Caco-2 (cell line): ENCODE measurements at places on chromosomes 7 and 10. TPM values are rescaled to one million over a fixed set of nuclear protein-coding genes. Genes with fewer than 3 reads are reported as not detected.

NUTM2A gene
- total RNA-seq = 0.21 and 0.23 TPM in 2 replicates

GRCh38 chr10:86632951-86633350, 21.4 kb upstream of the OPN4 start:
- no peaks in the 10 kb centered on the region for H3K36me3 ChIP-seq
- 0 out of 2 replicates have a peak, but pooled peaks cover 4% of the 10 kb centered on the region for H3K4me1 ChIP-seq
- no peak overlapping the region for H3K27ac ChIP-seq
- H3K27me3 ChIP-seq = no peaks in the 10 kb centered on the region
- no peak for DNase-seq

GPR15LG gene
- not detected in 2 replicates for total RNA-seq

- DNase-seq = no peak
- H3K4me1 ChIP-seq = no peaks in the 10 kb centered on the region
- H3K4me3 ChIP-seq = no peak overlapping the region
Measured at GRCh38 chr7:91405092-91405788, 141.0 kb downstream of the FZD1 start.

DNA sequence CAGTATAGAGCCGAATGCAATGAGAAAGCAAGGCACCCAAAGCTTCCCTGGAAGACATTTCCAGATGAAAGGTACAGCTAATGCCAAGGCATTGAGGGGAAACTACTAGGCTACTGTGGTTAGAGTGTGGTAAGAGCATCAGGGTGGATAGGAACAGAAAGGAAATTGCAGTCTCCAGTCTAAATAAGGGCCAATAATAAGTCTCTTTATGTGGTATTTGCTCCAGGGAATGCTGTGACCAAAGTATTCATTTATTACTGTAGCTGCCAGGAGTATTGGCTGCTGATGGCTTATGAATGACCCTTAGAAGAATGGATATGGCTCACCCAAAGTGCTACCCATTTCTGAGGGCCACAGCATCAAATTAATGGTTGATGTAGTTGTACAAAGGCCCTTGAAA, 30.1 kb upstream of the POT1 start:
- no peaks in the 10 kb centered on the region for H3K27me3 ChIP-seq
- no peak for DNase-seq
- H3K4me3 ChIP-seq = no peak overlapping the region
- H3K4me1 ChIP-seq = no peaks in the 10 kb centered on the region

- no peaks in the 10 kb centered on the region; the same call in 1 of the 2 replicates for H3K36me3 ChIP-seq
- no peaks in the 10 kb centered on the region for H3K4me1 ChIP-seq
- H3K27ac ChIP-seq = no peak overlapping the region
- no peak for DNase-seq
- H3K27me3 ChIP-seq = no peaks in the 10 kb centered on the region
- H3K4me3 ChIP-seq = no peak overlapping the region
Measured at GRCh38 chr7:4689151-4689550, 7.1 kb downstream of the FOXK1 start.

DNA sequence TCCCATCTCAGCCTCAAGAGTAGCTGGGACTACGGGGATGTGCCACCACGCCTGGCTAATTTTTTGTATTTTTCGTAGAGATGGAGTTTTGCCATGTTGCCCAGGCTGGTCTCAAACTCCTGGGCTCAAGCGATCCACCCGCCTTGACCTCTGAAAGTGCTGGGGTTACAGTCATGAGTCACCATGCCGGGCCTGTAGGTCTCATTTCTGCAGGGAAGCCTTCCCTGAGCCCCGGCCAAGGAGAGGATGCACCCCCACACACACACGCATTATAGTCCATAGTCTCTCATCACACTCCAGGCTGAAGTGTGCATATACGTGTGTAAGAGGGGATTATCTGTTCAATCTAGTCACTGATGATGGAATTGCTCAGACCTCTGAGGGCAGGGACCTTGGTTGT, 29.3 kb downstream of the KCNMA1 start:
- H3K27me3 ChIP-seq = no peaks in the 10 kb centered on the region
- H3K27ac ChIP-seq = no peak overlapping the region
- peaks cover 36% of the 10 kb centered on the region for H3K4me1 ChIP-seq
- H3K36me3 ChIP-seq = no peaks in the 10 kb centered on the region

DNA sequence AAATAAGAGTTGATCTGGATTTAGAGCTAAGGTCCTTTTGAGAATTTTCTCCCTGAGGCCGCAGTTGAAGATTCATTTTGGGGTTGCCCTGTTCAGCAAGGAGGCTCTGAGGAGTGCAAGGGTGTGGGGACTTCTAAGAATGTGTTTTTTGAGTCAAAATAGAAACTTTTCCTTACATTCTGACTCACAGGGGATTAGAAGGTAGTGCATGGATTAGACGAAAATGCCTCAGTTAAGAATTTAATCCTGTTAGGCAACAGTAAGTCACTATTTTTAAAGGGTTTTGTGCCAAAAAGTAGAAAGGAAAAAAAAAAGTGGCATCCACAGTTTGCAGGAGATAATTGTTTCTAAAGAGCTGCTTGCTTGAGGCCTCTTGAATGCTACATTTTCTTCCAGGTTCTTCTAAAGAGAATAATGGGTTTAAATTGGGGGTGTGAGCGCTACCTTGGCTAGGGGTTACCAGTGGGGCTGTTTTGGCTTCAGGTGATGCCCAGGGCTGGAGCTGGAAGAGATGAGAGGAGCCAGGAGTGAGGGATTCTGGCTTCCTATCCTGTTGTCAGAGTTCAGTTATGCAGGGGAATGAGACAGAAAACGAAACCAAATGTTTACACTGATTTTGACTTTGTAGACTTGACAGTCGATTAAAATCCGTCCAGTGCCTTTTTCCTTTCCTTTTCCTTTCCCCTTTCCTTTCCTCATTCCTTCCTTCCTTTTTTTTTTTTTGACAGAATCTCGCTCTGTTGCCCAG, 52.9 kb downstream of the BAMBI start:
- no peaks in the 10 kb centered on the region for H3K27me3 ChIP-seq
- H3K36me3 ChIP-seq = no peaks in the 10 kb centered on the region
- DNase-seq = no peak
- peaks cover 15% of the 10 kb centered on the region for H3K4me1 ChIP-seq

GRCh38 chr10:64574371-64574770, 1053.2 kb downstream of the REEP3 start:
- no peaks in the 10 kb centered on the region for H3K27me3 ChIP-seq
- H3K27ac ChIP-seq = no peak overlapping the region
- H3K4me3 ChIP-seq = no peak overlapping the region
- no peak for DNase-seq
